ENCODE measurements at places on chromosomes 12 and 14.

- no peak for DNase-seq
These were observed 55.8 kb downstream of the SRRM4 start for GRCh38 chr12:119036878-119037825.

DNA sequence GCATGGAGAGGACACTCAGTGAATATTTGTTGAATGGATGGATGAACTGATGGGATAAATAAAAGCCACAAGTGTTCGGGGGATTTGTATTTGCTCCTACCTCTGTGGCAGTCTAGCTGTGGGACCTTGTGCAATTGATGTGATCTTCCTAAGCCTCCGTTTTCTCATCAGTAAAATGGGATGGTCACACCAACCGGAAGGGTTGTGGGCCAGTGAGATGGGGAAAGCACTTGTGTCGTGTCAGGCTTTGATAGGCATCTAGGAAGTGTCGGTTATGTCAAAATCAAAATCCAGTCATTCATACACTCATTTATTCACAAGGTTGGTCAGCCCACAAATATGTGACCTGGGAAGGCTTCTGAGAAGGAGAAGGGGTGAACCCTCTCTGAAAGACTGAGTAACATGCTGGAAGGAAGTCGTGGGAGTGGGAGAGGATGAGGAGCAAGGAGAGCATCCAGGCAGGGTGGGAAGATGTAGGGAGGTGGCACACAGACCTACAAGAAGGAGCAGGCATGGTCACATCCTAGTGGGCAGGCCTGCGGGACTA is 7.8 kb upstream of the SERPINA9 start:
- DNase-seq = no peak

DNA sequence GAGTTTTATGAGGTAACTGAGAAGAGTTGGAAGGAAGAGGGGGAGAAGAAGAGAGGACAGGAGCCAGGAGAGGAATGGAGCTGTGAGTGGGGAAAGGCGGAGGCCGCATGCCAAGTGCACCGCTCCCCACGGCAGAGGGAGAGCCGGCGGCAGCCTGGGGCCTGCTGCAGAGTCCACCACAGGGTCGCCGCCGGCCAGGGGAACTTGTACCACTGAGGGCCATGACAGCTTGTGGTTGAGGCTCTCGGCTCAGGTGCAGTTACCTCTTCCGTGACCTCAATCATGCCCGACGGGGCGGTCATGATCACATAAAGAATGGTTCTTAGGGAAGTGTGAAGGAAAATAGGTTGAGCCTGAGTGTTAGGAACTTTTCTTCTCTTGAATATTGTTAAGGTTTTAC is 325.0 kb downstream of the SNAPC1 start:
- peak; percentile 80 for DNase-seq

DNA sequence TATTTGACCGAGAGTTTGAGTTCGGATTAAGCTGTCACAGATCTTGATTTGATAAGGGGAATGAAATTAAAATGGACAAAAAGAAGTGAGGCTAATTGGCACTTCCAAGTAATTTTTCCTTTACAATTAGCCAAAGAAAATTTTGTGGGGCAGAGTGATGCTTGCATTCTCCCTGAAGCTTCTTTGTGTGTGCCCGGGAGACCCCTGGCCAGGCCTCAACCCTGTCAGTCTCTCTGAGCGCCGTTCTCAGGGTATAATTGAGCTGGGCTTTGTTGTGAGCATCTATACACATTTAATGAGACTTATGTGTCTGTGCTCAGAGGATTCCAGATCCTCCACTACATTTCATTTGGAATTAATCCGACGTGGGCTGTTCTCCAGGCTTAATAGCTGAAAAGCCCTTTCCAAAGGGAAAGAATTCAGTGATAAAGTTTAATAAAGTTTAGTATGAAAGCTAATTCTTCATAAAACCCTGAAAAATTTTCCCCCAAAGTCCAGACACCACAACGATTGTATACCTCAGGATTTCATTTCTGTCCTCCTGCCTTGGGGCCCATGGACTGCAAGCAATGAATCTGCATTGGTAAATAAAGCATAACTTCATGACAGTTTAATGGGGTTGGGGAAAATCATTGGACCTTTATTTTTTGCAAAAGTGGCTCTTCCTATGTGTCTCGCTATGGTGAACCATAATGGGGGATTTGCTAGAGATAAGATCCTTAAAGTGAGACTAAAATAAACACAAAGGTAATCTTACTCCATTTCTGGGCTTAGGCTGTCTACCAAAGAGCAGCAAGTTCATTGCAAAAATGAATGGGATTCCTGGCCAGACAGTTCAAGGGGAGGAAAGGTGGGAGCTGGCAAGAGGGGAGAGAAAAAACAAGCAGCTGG is 292.6 kb downstream of the C12orf75 start:
- no peak for DNase-seq

DNA sequence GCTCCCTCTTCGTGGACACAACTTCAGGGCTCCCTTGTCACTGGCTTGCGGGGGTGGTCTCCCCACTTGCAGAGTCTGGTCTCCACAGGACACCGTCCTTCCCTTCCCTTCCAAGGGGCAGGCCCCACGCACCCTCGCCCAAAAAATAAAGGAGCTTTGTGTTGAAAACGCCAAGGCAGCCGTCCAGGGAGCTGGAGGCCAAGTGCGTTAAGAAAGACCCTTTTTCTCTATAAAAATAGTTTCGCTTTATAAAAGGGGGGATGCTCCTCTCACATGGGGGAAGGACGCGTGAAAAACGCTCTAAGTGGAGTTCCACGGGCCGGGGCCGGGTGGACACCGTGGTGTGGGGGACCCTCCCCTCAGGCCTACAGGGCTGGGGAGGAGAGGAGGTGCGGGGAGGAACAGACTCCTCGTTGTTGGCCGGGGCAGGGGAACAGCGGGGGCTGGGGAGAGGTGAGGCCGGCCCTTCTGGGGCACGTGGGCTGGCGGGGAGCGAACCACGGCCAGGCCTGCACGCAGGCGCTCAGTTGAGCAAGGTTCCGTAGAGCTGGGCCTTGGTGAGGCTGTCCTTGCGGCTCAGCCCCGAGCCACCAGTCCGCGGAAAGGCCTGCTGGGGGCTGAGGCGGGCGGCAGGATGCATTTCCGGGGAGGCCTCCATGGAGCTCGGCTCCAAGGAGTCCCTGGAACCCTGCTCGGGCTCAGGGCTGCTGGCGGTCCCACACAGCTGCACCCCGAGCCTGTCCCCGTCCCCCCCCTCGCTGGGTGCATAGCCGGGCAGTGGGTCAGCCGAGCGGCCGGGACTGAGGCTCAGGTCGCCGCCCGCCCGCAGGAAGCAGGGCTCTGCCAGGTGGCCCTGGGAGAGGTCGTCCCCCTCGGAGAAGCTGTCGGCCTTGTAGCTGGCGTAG is 49.5 kb downstream of the BEGAIN start:
- peak; percentile 79 for DNase-seq

GRCh38 chr12:52796839-52797528 is 1.1 kb upstream of the KRT3 start:
- no peak for DNase-seq
